ENCODE measurements at places on chromosomes 2 and 18.

DNA sequence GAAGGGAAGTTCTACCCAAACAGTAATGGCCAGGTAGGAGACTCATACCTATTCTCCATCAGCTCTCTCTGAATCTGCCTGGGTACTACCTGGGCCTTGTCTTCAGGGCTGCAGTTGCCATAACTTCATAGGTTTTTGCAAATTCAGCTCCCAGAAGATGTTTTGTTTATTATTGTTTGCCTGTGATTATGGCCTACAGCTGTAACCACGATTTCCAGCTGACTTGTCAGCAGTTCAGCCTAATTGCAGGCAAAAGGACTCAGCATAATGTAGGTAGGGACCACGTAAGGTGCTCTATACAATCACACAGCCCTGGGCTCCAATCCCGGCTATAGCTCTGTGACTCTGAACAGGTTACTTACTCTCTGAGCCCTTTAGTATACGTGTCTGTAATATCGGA is 187.0 kb upstream of the FN1 start:
- no peak for DNase-seq

- no peak for DNase-seq
Observed at GRCh38 chr2:121015971-121016485, 269.0 kb downstream of the TFCP2L1 start.

GRCh38 chr2:15881676-15882075 is 58.7 kb upstream of the MYCN start:
- DNase-seq: no peak

DNA sequence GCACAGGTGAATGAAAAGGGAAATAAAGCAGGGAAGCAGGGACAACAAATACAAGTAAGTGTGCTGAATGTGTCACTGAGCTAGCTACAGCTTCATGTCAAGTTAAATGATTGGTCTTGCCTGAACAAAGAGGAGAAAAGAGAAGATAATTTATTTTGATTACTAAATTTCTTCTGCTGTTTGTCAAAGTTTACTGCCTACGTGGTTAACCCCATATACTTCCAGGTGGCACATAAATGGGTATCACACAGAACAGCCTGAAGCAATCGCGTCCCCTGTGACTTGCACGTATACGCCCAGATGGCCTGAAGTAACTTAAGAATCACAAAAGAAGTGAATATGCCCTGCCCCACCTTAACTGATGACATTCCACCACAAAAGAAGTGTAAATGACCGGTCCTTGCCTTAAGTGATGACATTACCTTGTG is 434.2 kb downstream of the LRRTM4 start:
- no peak for DNase-seq

DNA sequence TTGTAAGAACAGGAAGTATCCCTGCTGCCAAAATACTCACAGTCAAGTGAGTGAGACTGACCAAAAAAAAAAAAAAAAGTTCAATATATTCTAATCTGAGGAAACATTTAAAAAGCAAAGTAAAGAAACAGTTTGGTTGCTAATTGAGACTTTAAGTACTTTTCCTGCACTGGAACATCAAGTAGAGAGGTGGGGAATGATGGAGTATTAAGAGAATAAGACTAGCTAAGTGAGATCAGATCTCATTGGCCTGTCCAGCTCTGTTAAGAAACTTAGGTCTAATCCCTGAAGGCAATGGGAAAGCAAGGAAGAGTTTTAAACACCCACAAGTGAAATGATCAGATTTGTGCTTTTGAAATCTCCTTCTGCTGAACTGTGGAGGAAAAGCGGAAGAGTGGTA is 27.8 kb upstream of the MAP4K3 start:
- no peak for DNase-seq

- no peak for DNase-seq
Observed at GRCh38 chr18:78934003-78934402, 45.6 kb upstream of the SALL3 start.

DNA sequence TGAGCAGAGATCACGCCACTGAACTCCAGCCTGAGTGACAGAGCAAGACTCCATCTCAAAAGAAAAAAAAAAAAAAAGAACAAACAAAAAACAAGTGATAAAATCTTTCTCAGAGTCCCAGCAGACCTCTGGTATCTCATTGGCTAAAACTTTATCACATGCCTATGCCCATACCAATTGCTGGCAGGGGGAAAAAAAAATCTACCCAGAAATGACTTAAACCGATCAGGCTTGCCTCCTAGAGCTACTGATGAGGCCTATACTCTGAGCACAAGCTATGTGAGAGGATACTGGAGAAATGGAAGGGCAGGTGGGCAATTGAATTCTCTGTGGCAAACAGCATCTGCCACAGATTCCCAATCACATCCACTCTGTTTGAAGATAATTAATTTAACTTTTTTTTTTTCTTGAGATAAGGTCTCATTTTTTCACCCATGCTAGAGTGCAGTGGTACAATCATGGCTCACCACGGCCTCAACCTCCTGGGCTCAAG is 49.0 kb downstream of the FBXO36 start:
- DNase-seq: no peak

DNA sequence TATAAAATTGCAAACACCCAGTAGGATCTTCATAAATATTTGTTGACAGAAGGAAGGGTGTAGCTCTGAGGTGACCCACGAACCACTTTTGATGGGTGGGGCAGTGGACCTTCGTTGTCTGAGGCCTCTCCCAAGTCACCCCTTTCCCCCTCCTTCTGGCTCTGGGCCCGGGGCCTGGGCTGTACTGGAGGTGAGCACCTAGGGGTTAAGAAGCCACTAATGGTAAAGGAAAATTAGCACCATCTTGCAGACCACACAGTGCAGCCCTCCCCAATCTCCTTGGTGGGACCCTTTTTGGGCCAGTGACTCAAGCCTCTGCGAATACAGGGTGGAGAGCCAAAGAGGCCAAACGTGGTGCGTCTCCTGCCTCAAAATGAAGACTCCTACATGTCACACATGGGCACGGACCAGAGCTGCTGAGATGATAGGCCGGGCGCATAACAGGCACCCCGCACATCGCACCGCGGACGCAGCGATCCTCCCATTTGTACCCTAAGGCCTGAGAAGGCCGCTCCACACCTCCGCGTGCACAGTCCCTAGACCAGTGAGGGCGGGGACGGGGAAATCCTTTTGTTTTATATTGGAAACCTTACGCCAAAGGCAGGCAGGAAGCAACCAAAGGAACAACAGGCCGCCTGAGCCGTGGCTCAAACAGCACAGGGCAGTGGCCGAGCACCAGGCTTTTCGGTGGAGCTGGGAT is 31.9 kb upstream of the ATP6V1B1 start:
- DNase-seq: no peak

DNA sequence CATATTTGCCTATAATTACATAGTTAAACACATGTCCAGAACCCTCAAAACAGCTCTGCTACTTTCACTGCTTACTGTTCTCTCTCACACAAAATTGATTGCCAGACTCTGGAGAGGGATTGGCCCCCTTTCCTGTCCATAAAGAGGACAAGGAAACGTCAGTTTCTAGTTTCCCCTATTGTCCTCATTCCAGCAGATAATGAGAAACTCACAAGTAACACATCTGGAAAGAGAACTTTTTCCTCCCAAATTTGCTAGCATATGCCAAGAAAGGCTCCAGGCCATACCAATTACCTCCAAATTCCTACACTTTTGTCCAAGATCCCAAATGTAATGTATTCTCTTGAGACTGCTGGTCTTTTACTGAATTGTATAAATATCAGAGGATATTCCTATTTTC is 200.5 kb downstream of the EXOC6B start:
- DNase-seq: no peak

DNA sequence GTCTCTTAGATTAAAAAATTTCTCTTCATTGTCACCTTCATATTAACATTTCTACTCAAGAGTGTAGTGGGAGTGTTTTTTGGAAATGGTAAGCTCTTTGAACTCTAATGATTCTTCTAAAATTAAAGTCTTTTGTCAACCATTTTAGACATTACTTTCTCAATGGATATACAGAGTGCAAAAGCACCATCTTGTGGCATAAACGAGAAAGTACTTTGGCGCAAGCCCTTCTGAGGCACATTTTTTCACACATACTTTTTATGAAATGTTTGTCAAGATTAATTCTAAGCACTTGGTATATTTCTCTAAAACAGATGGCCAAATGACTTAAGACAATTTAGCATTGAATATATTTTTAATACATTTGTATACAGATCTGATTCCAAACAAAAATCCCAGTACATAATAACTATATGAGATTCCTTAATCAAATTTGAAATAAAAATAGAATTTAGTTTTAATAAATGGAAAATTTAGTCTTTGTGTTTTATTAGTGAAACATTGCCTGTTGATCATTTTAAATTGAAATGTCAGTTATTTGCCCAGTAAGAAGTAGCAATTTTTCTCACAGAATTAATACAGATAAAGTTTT is 63.3 kb upstream of the GALNT5 start:
- DNase-seq: no peak

GRCh38 chr2:136891100-136891499 is 125.8 kb downstream of the THSD7B start:
- DNase-seq: no peak

GRCh38 chr2:186848873-186849578 is at the start of gene ZSWIM2:
TSS of gene ZSWIM2 (minus strand) at chr2:186849170. CDS start at chr2:186849130, 40 bp downstream.
- DNase-seq: peak; percentile 29

DNA sequence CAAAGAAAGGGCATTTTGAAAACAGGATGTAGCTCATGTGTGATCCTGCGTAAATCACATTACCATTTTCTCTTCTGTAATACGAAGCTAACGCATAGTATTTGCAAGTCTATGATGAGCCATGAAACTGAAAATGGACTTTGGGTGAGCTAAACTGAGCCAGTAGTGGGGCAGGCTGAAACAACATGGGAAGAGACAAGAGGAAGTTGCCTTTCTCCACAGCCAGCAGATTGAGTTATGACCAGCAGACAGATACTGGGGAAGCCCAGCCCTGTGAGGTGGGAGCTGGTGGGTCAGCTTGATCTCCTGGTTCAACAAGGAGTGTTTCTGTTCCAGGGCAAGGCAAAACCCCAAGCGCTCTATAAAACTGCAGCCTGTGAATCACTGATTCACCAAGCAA is 11.8 kb downstream of the CYRIA start:
- no peak for DNase-seq

GRCh38 chr2:220078439-220078838 is 451.0 kb downstream of the SLC4A3 start:
- DNase-seq: no peak

- DNase-seq: no peak
Observed at GRCh38 chr2:134138115-134138514, 115.8 kb upstream of the MGAT5 start.

GRCh38 chr18:25927830-25928229 is 162.6 kb downstream of the SS18 start:
- no peak for DNase-seq

GRCh38 chr18:48605408-48605845 is 66.6 kb downstream of the CTIF start:
- no peak for DNase-seq

DNA sequence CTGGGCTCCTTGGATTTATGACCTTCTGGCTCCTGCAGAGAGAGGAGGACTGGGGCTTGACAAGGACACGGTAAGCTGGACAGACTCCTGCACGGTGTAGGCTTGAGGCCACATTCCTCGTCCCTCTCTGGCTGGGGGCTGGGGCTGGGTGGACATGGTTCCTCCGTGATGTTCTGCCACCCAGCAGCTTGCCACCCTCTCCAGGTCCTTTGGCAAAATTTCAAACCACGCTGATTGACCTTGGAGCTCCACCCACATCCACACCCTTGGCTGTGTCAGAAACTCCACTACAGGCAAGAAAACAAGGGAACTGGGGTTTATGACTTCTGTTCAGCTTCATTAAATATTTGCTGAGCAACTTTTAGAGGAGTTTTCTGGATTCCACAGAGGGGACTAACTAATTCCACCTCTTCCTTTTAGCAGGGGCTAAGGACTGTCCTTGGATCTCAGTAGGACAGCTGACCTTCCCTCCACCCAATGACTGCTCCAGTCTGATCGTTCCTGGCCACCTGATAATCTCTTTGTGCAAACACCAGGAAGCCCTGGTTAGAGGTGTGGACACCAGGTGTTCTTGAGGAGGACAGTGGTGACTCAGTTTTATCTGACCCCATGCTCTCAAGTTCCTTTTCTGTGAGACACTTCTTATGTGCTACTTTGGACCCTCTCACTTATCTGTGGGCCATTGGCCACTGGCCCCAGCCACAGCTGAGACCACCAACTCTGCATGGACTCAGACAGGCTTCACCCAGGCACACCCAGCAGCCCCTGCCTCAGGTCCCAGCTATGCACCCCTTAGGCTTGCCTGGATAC is 29.3 kb downstream of the GPR55 start:
- DNase-seq: peak; percentile 64

GRCh38 chr2:236273126-236273525 is 8.9 kb upstream of the ASB18 start:
- no peak for DNase-seq

GRCh38 chr2:637804-638203 is 39.4 kb downstream of the TMEM18 start:
- DNase-seq: no peak

DNA sequence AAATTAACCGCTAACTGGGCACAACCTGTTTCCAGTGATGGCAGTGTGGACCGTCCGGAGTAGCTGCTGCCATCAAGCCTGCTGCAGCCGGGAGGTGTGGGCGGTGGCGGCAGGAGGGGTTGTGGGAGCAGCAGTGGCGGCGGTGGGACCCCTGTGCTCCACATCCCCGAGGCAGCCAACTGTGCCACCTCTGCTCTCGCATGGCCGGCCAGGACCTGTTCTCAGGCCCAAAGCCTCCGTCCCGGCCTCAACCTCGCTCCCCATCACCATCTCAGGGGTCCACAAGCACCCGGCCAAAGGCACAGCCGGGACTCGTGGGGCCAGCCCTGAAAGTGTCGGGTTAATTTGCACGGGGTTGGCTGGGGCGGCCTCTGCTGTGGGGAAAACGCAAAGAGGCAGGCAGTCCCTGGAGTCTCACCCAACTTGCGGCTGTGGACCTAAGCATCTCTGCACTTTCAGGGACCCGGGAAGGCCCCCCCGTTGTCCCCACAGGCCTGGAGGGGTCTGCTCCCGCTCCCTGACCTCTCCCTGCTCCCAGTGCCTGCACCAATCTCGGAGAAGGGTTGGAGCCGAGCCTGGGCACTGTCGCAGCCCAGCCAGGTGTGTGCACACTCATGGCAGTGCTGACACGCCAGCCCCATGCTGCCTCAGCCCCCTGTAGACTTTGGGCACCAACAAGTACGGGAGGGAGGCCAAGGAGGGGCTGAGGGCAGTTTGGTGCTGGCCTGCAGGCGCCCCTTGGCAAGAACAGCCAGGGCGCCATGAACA is 44.4 kb upstream of the PEX13 start:
- DNase-seq: no peak

DNA sequence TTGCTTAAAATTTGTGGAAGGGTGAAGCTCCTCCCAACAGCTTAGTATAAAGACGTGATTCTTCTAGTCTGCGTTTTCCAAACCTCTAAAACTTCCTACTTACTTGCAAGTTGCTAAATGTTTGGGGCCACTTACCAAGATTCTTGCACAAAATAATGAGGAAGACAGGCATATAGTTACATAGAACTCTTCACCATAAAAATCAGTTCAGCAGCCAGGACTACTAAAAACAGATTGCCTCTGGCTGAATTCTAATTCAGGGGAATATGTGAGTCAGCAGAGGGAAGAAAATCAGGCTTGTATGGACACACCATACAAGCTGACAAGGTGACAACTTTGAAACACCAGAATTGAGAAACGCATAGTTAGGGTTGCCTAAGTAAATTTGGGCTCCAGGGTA is 2.8 kb upstream of the PEX13 start:
- DNase-seq: no peak

All from mucosa of descending colon (tissue), 3 donors.